Activated naive CD8-positive, alpha-beta T cell treated with anti-CD3 and anti-CD28 coated beads for 36 hours (primary cell): ENCODE measurements at places on chromosomes 16 and 17. TPM values are rescaled to one million over a fixed set of nuclear protein-coding genes. Genes with fewer than 3 reads are reported as not detected.
A peak's percentile ranks its signal among the peaks of the same experiment; 100 is the strongest.

GRCh38 chr17:71315568-71315967, 805.3 kb upstream of the SOX9 start:
- H3K27me3 ChIP-seq: no peaks in the 10 kb centered on the region
- no peaks in the 10 kb centered on the region for H3K4me1 ChIP-seq
- no peak for DNase-seq
- H3K4me3 ChIP-seq: no peak overlapping the region
- H3K27ac ChIP-seq: no peak overlapping the region

GRCh38 chr16:2790631-2791030, 3.3 kb upstream of the PRSS33 start:
- no peak overlapping the region for H3K27ac ChIP-seq
- peaks cover 22% of the 10 kb centered on the region for H3K27me3 ChIP-seq
- H3K36me3 ChIP-seq: no peaks in the 10 kb centered on the region
- peaks cover 8% of the 10 kb centered on the region for H3K4me1 ChIP-seq

- peaks cover 83% of the 10 kb centered on the region for H3K27me3 ChIP-seq
- no peak for DNase-seq
Measured at GRCh38 chr16:56636616-56637413, 1.7 kb upstream of the MT1A start.

DNA sequence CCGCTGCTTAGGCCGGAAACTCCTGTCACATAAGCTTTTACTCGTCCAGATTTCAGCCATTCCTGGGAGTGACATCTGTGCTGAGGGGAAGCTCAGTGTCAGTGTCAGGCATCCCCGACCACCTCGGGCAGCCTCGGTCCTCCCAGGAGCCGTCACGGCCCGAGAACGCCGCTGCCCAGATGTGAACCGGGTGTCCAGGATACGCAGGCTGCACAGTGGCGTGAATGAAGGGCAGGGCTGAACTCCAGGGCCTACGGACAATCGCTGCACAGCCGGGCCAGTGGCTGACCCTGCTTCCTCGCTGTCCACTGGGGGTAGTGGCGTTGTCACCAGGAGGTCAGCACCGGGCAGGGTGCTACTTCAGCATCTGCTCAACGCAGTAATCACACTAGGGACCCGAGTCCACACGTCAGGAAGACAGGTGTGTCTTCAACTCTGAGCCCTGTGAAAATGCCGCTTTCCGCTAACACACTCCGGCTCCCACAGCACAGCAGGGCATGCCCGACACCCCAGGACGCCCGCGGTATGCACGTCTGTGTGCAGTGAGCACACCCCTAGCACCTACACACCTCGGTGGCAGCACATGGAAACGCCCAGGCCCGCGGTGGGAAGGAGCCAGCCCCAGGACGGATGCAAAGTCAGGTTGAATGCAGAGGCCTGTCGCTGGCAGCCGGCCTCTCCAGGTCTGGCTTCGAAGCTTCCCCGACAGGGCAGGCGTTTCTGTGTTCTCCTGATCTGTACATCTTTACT, 3.1 kb downstream of the LMF1 start:
- H3K4me1 ChIP-seq: peaks cover 28% of the 10 kb centered on the region
- H3K27me3 ChIP-seq: no peaks in the 10 kb centered on the region
- H3K27ac ChIP-seq: no peak overlapping the region
- H3K4me3 ChIP-seq: no peak overlapping the region
- DNase-seq: no peak
- peaks cover 19% of the 10 kb centered on the region for H3K36me3 ChIP-seq

DNA sequence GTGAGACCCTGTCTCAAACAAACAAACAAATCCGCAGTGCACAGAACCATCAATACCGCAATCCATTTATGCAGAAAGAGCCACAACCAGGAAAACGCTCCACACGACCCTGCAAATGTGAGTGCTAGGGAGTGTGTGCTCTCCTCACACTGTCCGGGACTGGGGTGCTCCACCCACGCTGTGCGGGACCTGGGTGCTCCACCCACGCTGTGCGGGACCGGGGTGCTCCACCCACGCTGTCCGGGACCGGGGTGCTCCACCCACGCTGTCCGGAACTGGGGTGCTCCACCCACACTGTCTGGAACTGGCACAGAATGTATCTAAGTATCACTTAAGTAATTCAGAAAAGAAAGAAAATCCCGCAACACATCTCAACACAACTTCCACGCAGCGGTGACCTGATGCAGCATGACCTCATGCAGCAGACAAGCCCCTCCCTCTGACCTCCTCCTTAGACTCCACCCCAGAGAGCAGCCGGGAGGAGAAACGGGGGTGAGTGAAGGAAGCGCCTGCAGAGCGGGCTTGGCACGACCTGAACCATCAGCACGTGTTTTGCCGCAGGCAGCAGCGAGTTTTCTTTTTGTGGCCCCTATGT, 38.5 kb downstream of the ZNF276 start:
- H3K4me3 ChIP-seq: no peak overlapping the region
- peaks cover 22% of the 10 kb centered on the region for H3K4me1 ChIP-seq
- DNase-seq: no peak
- H3K27ac ChIP-seq: no peak overlapping the region
- H3K27me3 ChIP-seq: no peaks in the 10 kb centered on the region

- H3K27ac ChIP-seq: no peak overlapping the region
- peaks cover 3% of the 10 kb centered on the region for H3K4me1 ChIP-seq
- no peaks in the 10 kb centered on the region for H3K27me3 ChIP-seq
- DNase-seq: peak; percentile 76
- H3K36me3 ChIP-seq: no peaks in the 10 kb centered on the region
- H3K4me3 ChIP-seq: no peak overlapping the region
Measured at GRCh38 chr16:84672276-84673202, 24.2 kb downstream of the KLHL36 start.

GRCh38 chr16:57525761-57526160, 10.6 kb downstream of the CCDC102A start:
- no peak overlapping the region for H3K27ac ChIP-seq
- DNase-seq: no peak
- peaks cover 15% of the 10 kb centered on the region for H3K4me1 ChIP-seq
- no peaks in the 10 kb centered on the region for H3K36me3 ChIP-seq
- no peaks in the 10 kb centered on the region for H3K27me3 ChIP-seq
- H3K4me3 ChIP-seq: no peak overlapping the region

DNA sequence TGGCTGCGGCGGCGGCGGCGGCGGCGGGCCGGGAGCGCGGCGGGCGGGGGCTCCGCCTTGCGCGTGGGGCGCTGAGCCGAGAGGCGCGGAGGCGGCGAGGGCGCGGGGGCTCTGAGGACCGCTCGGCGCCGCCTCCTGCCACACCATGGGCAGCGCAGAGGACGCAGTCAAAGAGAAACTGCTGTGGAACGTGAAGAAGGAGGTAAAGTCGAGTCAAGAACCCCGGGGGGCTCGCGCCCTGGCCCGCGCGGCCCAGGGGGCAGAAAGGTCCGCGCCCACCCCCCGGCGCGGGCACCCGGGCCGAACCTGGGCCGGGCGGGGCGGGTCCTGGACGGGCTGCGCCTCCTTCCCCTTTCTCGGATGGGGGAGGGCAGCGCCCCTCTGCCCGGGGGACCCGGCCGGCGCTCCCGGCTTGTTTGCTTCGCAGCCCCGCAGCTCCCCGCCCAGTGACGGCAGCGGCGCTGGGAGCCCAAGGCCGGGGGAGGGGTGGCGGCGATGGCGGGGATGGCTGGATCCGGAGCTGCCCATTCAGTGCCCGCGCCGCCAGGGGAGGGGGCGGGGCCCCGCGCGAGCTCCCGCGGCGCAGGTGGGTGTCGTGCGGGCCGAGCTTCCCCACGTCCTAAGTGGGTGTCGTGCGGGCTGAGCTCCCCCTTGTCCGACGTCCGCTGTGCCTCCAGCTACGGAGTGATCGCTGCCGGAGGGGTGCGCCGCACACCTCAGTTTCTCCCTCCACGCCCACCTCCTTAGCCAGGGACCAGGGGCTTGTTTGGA, 428 bp downstream of the SGSM2 start:
- peaks cover 17% of the 10 kb centered on the region for H3K4me1 ChIP-seq
- H3K27ac ChIP-seq: peak overlapping the region; percentile 67
- H3K27me3 ChIP-seq: no peaks in the 10 kb centered on the region
- peak; percentile 71 for DNase-seq
- peaks cover 9% of the 10 kb centered on the region for H3K36me3 ChIP-seq
- H3K4me3 ChIP-seq: peak overlapping the region; percentile 74

DNA sequence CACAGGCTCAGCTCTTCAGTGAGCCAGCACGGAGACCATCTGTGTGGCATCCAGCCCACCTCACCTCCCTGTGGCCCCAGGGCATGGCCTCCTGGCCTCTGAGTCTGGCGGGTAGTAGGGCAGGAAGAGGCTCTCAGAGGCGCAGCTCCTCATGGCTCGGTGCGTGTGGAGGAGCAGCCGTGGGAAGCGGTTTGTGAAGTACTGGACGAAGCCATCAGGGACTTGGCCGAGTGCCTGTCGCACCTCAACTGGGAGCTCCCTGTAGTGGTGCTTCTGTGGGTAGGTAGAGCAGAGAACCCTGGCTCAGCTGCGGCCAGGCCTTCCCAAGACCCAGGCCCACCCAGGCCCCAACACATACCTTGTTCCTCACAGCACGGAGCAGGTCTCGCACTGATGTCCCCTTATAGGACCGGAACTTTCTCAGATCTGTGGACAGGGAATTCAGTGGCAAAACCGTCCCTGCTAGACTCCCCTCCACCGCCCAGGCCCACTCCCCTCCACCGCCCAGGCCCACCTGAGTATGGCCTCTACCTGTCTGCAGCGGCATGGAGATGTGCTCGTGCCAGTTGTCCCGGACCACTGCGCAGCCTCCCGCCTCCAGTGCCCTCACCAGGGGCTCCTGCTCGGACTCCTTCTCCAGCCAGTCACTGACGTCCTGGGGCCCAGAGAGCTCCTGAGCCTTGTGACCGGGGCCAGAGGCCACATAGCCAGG, 12.2 kb downstream of the PLK1 start:
- H3K36me3 ChIP-seq: peaks cover 30% of the 10 kb centered on the region
- H3K27ac ChIP-seq: no peak overlapping the region
- peaks cover 2% of the 10 kb centered on the region for H3K4me1 ChIP-seq
- H3K27me3 ChIP-seq: peaks cover 11% of the 10 kb centered on the region

DNA sequence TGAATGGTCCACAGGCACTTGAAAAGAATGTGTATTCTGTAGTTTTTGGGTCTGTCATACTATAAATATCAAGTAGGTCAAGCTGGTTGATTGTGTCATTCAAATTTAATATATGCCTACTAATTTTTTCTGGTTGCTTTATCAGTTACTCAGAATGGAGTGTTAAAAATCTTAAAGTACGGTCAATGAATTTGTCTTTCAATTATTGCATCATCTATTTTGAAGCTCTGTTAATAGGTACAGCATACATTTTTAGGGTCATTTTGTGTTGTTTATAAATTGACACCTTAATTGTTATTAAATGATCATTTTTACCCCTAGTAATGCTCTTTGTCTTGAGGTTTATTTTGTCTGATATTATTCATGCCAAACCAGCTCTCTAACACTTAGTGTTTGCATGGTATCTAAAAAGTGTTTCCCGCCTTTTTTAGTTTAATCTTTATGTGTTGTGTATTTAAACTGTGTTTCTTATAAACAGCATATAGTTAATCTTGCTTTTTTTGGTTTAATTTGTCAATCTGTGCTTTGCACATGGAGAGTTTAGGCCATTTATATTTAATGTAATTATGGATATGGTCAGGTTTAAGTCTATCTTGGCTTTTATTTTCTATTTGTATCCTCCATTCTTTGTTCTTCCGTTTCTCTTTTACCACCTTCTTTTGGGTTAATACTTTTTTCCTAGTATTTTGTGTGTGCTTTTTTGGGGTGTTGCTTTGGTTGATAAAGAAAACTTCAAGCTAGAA, 204.9 kb upstream of the EEF2KMT start:
- H3K27me3 ChIP-seq: peaks cover 16% of the 10 kb centered on the region
- no peaks in the 10 kb centered on the region for H3K4me1 ChIP-seq
- H3K27ac ChIP-seq: no peak overlapping the region

DNA sequence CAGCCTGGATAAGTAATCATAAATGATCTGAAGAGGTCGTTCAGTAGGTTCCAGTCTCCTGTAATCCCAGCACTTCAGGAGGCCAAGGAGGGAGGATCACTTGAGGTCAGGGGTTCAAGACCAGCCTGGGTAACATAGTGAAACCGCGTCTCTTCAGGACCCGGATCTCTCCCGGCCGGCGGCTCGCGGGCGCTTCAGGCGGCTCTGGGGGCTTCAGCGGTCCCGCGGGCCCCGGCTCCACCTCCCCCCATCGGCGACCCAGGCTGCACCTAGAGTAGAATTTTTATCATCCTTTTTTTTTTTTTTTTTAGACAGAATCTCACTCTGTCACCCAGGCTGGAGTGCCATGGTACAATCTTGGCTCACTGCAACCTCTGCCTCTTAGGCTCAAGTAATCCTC, 95.9 kb downstream of the ABCC12 start:
- H3K4me1 ChIP-seq: peaks cover 2% of the 10 kb centered on the region
- no peak for DNase-seq
- H3K4me3 ChIP-seq: no peak overlapping the region
- no peaks in the 10 kb centered on the region for H3K36me3 ChIP-seq

TBC1D3K gene
- total RNA-seq: not detected

GRCh38 chr17:63688396-63689020, 11.4 kb downstream of the LIMD2 start:
- DNase-seq: no peak
- H3K27ac ChIP-seq: no peak overlapping the region
- no peaks in the 10 kb centered on the region for H3K27me3 ChIP-seq
- H3K4me3 ChIP-seq: no peak overlapping the region
- H3K36me3 ChIP-seq: peaks cover 6% of the 10 kb centered on the region

GRCh38 chr17:13864521-13864920, 204.8 kb upstream of the COX10 start:
- no peaks in the 10 kb centered on the region for H3K27me3 ChIP-seq
- no peak overlapping the region for H3K4me3 ChIP-seq
- H3K36me3 ChIP-seq: peaks cover 2% of the 10 kb centered on the region
- peaks cover 2% of the 10 kb centered on the region for H3K4me1 ChIP-seq
- H3K27ac ChIP-seq: no peak overlapping the region

WNT9B gene
- total RNA-seq: not detected

TEPSIN gene
- total RNA-seq: 25.9 TPM

- no peak overlapping the region for H3K4me3 ChIP-seq
- H3K4me1 ChIP-seq: peaks cover 8% of the 10 kb centered on the region
- DNase-seq: no peak
Measured at GRCh38 chr17:82559566-82560251, 40.2 kb downstream of the FOXK2 start.
